Skeletal muscle cell (primary cell): ENCODE measurements at places on chromosomes 7 and 10.

DNA sequence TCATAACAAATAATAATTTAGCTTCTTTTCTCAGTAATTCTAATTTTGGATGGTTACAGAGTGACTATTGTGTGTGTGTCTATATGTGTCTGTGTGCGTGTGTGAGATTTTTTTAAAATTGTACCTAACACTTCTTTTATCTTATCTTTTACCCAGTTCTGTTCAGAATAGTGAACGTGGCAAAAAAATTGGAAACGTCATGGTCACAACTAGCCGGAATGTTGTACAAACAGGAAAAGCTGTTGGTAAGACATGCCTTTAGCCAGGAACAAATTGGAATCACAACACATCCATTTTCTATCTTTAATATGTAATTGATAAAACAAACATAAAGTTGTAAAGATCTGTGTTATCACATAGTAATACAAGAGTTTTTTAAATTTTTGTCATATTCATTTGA lies 85.4 kb downstream of the AVL9 start:
- DNase-seq, result no peak

- DNase-seq, result no peak
These were observed 166.8 kb upstream of the MAGI2 start for GRCh38 chr7:79620291-79620690.

GRCh38 chr10:5894873-5895272 lies 4.8 kb downstream of the FBH1 start:
- no peak for DNase-seq

DNA sequence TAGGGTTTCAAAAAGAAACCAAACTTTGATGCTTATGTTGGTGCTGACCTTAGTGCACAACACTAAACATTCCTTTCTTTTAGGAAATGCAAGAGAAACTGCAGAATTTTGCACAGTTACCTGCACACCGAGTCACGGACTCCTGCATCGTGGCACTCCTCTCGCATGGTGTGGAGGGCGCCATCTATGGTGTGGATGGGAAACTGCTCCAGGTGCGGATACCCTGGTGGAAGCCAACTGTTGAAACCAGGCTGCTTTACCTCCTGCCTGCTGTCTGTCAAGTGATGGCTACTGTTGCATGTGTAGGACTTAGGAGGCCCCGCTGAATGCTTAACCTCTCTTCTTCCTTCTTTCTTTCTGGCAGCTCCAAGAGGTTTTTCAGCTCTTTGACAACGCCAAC lies 11.7 kb downstream of the CASP2 start:
- DNase-seq, result no peak

DNA sequence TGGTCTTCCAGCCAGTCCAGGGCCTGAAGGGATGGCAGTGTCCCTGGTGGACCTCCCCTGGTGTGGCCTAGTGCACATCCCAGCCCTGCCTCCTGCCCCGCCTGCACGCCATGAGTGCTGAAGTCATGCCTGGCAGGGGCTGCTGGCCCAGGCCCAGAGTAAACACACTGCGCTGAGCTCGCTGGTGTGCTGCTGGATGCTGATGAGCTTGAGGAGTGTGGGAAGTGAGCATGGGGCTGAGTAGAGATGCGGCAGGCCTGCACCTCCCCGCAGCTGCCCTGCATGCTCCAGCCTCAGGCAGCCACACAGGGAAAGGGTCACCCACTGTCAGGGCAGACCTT lies 43.2 kb downstream of the HTRA1 start:
- peak; percentile 94 for DNase-seq
